ENCODE measurements at places on chromosomes 2 and 18.
A peak's percentile ranks its signal among the peaks of the same experiment; 100 is the strongest.

DNA sequence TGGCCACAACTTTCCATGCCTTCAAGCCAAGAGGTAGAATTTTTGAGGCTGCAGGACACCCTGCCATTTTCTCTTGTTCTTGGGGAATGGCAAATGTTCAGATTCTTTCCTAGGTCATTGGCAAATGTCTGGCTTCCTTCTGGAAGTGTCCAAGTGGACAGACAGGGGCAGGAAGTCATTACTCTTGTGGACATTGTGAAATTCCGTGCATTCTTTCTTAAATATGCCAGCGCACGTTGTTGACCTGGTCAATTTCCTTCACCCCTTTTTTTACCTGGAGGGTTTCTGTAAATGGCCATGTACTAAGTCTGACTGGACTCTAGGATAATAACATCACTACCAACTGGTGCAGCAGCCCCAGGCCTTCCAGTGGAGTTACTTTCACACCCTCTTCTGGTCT lies 13.9 kb downstream of the ASB18 start:
- no peak for DNase-seq

- DNase-seq = no peak
These were observed 152.0 kb upstream of the ZEB2 start for GRCh38 chr2:144671695-144672455.

GRCh38 chr2:1421731-1422130 lies 8.5 kb downstream of the TPO start:
- DNase-seq = no peak

- DNase-seq = no peak
These were observed 237.3 kb downstream of the LTBP1 start for GRCh38 chr2:33184041-33184440.

DNA sequence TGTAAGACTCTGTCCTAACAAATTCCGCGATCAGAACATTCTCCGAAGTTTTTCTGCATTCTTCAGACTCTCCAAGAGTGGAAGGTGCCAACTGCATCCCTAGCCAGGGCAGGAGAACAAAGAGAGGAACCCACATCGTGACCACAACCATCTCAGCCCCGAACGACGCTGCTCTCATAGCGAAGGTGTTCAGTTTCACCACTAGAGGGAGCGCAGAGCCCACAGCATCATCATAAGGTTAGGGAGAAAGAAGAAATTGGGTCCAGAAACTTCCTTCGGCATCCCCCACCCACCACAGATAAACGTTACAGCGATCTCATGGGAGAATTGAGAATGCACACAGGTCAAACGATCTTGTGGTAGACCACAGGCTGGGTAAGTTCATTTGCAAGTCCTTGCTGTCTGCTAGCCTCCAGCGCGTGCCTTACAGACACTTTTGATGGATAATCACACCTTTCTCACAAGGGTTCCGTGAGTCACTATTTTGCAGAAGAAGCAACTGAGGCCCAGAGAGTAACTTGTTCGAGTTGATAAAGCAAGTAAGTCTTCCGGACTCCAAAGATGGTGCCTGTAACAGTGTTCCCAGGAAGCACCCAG lies 53.7 kb upstream of the ARL4C start:
- DNase-seq = peak; percentile 75

DNA sequence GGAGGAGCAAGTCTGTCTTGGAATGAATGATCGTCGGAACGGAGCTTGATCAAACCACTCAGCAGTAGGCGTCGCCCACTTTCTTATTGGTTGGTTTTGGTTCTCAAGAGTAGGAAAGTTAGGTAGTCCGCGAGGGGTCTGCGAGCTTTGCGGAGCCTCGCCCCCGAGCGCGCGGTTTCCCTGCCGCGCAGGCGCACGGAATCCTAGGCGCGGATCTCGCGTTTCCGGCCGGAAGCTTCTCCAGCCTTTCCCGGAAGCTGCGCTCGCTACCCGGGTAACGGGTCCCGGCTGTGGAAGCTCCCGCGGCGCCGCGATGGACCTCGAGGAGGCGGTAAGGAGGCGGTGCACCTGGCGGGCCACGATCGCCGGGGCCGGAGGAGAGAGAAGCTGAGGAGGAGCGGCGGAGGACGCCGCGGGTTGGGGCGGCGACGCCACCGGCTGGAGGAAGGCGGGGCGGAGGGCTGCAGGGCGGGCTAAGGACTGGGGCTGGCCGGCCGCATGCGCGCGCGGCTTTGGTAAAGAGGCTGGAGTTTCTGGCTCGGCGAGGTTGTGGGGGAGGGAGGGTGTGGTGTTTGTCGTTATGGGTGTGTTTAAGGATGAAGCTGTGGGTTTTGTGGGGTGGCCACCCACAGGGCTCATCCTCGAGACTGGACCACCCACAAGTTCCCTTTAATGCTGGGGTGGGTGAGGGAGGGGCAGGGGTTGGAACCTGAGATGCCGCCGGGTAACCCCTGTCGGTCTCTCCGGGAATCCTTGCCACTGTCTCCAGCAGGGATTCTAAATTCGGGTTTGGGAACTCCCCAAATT lies at the start of gene TAF1B:
TSS of gene TAF1B (plus strand) at position 246 of the 807 bp plus-strand sequence. CDS start at position 314, 68 bp downstream.
- peak; percentile 97 for DNase-seq

DNA sequence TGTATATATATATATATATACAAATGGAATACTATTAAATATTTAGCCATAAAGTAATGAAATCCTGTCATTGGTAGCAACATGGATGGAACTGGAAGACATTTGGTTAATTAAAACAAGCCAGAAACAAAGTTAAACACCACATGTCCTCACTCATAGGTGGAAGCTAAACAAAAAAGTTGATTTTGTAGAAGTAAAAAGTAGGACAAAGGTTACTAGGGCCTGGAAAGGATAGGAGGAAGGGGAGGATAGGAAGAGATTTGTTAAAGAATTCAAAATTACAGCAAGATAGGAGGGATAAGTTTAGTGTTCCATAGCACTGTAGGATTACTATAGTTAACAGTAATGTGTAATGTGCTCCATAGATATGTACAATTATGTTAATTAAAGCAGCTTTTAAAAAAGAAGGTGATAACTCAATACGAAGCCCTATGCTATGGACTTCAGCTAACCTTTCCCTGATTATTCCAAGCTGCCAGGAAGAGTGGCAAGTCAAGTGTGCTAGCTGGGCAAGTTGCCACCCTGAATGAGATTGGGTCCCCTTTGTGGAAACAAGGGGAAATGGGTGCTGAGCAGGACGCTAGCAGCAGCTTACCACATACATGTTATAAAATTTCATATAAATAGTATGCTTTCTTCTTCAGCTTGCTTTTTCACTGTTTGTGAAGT lies 12.3 kb downstream of the MERTK start:
- DNase-seq = no peak

- DNase-seq = no peak
These were observed 172.7 kb downstream of the SH3RF3 start for GRCh38 chr2:109301746-109302145.

- DNase-seq = no peak
These were observed 801.7 kb upstream of the ID2 start for GRCh38 chr2:7880126-7880525.

GRCh38 chr18:9762526-9762925 lies 54.4 kb downstream of the RAB31 start:
- no peak for DNase-seq

DNA sequence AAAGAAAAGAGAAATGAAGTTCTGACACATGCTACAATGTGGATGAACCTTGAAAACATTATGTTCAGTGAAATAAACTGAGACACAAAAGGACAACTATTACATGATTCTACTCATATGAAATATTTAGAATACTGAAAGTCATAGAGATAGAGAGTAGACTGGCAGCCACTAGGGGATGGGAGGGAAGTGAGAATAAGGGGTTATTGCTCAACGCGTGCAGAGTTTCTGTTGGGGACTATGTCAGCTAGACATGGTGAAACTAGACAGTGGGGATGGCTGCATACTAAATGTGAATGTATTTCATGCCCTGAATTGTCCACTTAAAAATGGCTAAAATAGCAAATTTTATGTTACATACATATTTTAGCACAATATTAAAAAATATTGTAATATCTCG lies 108.7 kb upstream of the ATL2 start:
- DNase-seq = no peak

GRCh38 chr18:63617915-63618234 lies 26.2 kb downstream of the SERPINB4 start:
- DNase-seq = no peak

DNA sequence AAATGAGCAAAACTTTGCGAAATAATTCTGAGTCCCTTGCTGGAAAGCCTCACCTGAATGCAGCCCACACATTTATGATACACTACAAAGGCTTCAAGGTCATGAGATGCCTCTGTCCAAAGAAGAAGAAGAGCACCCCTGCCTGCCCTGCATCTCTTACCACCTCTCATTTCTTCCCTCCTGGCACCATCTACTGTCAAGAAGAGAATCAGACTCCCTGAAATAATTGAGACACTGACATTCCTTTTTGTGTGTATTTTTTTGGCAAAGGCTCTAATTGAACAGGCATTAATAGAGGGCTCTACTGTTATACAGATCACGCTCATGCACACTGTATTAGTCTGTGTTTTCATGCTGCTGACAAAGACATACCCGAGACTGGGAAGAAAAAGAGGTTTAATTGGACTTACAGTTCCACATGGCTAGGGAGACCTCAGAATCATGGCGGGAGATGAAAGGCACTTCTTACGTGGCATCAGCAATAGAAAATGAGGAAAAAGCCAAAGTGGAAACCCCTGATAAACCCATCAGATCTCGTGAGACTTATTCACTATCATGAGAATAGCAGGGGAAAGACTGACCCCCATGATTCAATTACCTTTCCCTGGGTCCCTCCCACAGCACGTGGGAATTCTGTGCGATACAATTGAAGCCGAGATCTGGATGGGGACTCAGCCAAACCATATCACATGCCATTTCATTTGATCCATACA lies 176.3 kb downstream of the ALPK2 start:
- DNase-seq = no peak

DNA sequence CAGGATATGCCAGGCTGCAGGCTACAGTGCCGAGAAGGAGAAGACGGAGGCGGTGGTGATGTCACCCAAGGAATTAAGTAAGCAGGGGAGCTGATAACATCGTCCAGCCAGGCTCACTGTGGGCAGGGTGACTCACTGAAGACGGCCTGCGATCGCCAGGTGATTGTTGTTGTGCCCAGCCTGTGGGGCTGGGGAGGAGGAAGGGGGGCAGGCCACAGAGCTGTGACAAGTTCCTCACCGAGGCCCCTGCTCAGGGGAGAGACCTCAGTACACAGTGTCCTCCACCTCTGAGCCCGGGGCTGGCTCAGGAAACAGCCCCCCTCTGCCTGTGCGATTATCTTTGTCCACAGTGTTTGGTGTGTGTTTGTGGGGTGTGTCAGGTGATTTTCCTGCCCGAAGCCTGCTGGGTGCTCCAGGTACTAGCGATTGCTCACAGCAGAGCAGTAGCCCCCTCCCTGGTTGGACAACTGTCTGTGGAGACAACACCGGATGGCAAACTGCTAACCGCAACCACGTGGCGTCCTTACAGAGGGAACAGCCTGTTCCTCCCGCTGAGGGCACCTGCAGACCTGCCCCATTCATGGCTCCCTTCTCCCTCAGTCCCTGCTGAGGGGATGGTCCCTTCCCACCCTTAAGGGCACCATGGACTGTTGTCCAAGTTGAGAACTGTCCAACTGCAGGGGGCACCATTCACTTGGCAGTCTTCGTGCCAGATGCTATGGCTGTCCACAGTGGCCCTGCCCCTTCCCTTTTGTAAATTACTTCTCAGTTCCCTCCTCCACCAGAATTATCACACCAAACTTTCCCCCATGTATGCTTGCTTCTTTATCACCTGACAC lies 95.1 kb downstream of the ZFP36L2 start:
- DNase-seq = peak; percentile 60
